Tibial artery (tissue), 4 donors: ENCODE measurements at places on chromosomes 7 and 10.

DNA sequence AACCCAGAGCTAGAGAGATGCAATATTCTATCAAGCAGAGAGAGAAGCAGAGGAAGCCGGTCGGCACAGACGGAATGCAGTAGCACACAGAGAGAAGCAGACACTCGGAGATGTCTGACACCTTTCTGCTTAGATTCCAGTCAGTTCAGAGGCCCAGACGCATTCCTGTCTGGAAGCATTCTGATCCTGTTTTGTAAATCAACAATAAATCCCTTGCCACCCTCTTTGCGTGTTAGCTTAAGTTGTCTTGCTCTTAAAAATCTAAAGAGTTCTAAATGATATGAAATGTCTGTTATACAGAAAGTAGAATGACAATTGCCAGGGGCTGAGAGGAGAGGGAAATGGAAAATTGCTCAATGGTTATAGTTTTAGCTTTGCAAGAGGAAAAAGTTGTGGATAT is 27.4 kb upstream of the ATRNL1 start:
- DNase-seq, result no peak

DNA sequence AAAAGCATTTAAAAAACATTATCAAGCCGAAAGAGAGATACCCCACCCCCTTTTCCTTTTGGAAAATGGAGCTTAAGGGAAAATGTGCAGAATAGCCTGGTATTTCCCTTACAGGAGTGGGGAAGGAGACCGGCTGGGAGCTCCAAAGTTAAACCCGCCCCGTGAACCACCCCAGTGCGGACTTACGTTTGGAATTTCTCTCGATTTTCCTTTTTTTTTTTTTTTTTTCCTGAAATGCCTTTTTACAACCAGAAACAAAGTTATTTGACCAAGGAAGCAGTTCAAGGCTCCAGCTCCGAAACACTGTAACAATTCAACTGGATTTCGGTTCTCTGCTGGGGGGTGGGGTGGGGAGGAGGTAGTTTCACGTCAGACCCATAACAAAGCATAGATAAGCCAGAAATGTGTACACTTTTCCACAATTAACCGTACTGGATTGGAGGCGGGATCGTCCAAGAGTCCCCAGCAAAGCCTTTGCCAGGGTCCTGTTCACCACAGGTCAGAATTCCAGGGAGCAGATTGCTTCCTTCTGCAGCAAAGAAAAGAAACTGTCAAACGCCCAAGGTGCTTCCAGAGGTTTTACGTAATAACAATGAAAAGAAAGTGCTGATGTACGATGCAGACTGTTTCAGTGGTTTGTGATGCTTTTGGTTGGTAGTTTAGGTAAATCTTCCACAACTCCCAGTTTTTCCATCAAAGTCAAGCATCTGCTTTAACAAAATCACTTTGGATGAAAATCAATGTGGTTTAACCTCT is 6.7 kb downstream of the SKIDA1 start:
- no peak for DNase-seq

DNA sequence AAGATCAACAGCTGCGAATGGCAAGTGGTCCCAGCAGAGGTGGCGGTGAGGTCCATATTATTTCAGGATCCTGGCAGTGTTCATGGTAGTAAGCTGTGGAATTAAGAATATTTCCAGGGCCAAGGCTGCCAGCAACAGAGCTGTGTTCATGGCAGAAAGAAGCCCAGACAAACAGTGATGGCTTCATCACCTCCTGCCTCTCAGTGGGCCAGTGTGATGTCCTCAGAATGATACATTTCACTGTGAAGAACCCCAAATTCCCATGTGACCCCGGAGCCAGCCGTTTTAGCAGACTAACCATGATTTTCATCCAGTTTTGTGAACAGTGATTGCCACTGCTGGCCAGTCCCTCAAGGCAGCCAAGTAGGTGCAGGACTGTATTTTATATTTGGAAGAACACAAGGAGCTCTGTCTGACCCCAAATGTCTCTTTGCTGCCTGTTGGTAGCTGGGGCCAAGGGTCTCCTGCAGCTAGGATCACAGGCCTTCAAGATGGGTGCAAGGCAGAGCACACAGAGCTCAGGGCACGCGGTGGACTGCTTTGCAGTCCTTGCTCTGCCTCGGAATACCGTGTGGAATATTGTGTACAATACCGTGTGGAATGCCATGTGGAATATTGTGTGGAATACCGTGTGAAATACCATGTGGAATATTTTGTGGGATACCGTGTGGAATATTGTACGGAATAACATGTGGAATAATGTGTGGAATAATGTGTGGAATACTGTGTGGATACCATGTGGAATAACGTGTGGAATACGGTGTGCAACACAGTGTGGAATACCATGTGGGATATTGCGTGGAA is 132.3 kb upstream of the CHST15 start:
- DNase-seq, result no peak

- DNase-seq, result no peak
Observed at GRCh38 chr10:85105614-85106255, 777.3 kb downstream of the CCSER2 start.

GRCh38 chr7:7231865-7232264 is 49.5 kb downstream of the C1GALT1 start:
- no peak for DNase-seq

- DNase-seq, result no peak
Observed at GRCh38 chr10:101780818-101781654, 2.2 kb downstream of the NPM3 start.

DNA sequence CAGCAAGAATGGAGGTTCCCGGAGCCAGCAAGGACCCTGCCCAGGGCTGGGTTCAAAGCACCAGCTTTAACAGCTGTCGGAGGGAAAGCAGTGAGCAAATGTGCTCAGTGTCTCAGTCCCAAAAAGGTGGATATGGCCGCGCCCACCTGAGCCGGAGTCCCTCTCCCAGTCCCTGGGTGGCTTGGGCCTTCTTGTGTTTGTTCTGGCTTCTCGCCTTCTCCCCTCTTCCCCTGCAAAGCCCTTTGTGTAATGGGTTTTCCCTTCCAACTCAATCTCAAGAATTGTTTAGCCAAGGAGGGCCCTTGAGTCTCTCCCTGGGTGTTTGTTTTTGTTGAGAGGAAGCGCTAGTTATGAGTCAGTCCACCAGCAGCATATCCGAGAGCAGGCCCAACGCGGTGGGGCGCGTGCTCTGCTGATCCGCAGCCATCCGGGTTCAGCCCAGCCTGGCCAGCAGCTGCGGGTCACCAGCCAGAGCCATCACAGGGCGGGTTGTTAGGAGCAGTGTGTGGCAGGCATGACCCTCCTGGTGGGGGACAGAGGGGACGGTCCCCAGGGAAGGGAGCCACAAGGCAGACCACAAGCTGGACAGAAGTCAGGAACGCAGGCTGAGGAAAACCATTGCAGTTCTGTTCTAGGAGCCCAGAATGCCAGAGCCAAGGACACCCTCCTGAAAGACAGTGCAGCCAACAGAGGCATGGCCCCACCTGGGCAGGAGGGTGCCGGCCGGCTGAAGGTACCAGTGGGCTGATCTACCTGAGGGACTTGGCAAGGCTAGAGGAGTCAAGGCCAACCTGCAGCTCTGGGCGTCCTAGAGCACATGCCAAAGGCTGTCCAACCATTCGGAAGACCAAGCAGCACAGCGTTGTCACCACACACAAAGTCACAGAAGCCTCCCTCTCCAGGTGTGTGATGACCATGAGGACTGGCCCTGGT is 21.3 kb downstream of the CALML3 start:
- peak; percentile 83 for DNase-seq

DNA sequence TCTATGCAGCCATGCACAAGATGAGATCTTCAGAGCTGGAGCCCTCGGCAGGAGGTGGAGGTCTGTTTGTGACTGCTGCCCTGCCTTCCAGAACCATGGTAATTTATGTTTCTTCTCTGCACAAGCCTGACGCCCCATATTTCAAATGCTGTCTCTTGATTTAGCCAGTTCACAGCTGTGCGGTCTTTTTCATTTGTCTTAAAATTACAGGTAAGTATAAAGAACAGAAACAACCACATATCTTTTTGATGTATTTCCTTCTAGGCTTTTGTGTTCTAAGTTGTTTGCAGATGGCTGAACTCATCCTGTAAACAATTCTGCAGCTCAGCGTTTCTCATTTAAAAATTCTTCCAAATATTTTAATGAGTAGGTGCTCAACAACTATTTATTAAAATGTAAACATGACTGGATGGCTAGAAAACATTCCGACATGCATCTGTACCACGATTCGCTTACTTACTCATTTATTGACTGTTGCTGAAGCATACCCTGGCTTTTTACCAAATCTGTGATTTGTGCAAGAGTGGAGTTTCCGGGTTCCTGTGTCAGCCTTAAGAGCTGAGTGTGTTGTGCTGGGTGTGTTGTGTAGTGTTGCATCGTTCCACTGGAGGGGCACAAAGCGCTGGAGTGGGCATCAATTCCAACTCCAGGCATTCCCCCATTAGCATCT is 58.9 kb downstream of the PIP4K2A start:
- no peak for DNase-seq

- DNase-seq, result no peak
Observed at GRCh38 chr10:124705817-124706461, 38.2 kb downstream of the FAM53B start.

DNA sequence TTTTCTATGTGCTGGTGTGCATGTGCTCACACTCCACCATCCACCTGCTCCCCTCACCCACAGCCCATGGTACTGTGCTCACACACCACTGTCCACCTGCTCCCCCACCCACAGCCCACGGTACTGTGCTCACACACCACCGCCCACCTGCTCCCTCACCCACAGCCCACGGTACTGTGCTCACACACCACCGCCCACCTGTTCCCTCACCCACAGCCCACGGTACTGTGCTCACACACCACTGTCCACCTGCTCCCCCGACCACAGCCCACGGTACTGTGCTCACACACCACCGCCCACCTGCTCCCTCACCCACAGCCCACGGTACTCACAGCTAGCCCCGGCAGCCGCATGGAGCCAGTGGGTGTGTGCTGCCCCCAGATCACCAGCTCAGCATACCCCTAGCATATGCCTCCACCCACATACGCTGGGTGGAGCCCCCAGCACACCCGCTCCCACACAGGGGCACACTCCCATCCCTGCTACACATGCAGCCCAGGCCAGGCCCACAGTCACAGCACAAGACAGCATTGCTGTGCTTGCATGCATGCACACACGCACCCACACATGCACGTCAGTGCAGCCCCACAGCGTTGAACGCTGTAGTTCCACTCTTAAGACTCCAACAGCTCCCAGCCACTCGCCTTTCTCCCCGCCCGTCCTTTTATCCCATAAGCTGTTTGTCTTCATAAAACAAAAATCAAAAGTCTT is 62.0 kb downstream of the PAX2 start:
- DNase-seq, result no peak

DNA sequence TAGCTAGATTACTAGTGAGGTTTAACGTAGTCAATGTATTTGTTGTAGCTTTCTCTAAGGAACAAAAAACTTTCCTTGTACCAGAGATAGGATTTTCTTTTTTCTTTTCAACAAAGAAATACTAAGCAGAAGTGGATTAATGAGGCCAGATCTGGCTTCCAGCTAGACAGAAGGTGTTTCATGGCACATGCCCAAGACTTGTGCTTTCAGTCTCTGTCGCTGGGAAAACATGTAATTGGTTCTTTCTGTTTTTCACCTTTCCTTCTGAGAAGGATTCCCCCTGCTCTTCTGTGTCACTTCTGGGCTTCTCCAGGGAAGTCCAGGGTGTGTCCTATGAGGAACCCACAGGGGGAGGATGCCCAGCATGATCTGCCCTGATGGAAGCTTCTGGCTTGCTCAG is 492.2 kb downstream of the CCSER2 start:
- DNase-seq, result no peak

GRCh38 chr10:5559642-5560141 is 34.9 kb downstream of the CALML3 start:
- no peak for DNase-seq

GRCh38 chr7:47473499-47474210 is 108.3 kb downstream of the TNS3 start:
- DNase-seq, result peak; percentile 49

DNA sequence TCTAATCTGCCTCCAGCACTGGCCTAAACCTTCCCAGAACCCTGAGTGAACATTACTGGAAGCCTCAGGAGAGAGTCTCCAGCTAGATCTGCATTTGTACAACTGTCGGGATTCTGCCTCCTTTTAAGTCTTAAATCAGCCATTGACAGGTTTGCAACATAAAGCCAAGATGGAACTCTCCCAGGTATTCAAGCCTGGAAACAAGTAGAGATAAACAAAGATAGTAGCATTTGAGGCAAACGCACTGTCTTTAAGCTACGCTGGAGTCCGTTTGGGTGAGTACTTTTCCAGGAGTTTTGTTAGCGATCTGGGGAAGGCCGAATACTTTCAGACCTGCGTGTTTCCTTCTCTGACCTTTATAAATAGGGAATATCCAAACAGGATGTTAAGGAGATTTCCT is 317.2 kb upstream of the FZD8 start:
- no peak for DNase-seq

GRCh38 chr7:156527458-156527890 is 113.1 kb upstream of the RNF32 start:
- DNase-seq, result no peak

- DNase-seq, result no peak
Observed at GRCh38 chr10:86048973-86049372, 317.6 kb downstream of the GRID1 start.

DNA sequence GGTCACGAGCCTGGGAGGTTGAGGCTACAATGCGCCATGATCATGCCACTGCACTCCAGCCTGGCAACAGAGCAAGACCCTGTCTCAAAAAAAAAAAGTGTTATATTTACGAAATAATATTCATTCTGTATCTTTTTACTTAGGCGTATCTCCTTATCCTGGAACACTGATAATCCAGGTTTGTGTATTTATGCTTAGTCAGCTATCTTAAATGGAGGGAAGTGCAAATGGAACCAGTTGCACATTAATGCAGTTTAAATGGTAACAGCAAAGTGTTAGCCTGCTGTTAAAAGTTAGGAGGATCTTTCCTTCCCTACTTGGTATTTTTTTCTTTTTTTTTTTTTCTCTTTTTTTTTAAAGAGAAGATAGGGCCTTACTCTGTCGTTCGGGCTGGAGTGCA is 36.0 kb upstream of the RBM20 start:
- no peak for DNase-seq

- no peak for DNase-seq
Observed at GRCh38 chr7:608954-609353, 89.3 kb upstream of the PDGFA start.

GRCh38 chr10:26314265-26315013 is 97.9 kb downstream of the GAD2 start:
- DNase-seq, result no peak

DNA sequence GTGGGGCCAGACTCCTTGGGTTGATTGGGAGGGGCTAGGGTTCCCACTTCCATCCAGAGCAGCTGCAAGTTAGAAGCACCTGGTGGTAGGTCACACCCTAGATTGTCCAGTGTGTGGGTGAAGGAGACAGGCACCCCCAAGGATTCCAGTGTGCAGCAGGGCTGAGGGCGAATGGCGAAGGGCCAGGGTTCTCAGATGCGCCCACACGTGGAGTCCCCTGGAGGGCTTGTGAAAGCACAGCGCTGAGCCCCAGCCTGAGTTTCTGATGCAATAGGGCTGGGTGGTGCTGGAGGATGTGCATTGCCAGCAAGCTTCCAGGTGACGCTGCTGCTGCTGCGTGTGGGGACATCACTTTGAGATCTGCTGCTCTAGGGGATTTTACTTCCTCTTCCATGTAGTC is 25.4 kb downstream of the TBATA start:
- peak; percentile 40 for DNase-seq
